Hematopoietic multipotent progenitor cell treated with erythropoietin and hydrocortisone succinate and interleukin-3 and kit ligand, for 15 days (in vitro differentiated cells): ENCODE measurements at places on chromosomes 5 and 9.

DNA sequence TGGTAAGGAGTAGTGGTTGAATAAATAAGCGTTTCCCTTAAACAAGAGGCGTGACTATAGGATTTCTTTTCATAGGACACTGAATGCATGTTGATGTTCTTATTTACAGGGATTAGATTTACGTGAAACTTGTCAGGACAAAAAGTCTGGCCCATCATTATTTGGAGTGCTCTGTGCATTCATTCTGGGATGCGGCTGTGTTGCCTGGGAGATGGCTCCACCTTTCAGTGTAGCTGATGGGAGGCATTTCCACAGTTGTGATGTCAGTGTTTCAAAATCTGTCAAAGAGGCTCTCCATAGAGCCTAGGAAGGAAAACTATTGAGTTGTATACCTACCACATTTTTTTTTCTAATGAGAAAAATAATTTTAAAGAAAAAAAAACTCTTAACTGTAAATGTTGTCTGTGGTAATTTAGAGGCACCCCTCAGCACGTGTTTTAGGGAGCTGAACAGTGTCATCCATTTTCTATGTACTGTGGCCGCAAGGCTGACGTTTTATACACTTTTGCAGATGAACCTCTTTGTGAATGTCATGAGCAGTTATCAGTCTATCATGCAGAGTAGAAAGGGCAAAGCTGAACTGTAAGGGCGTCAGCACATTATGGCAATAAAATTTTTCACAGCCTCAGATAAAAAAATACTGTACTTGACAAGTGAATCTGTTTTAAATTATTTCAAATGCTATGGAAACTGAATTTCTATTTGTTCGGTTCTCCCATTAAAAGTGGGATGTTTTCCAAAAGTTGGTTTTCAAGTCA, 202.7 kb downstream of the PBX3 start:
- no peak for DNase-seq

- no peak for DNase-seq
Observed at GRCh38 chr5:24385617-24386016, 259.2 kb downstream of the CDH10 start.

DNA sequence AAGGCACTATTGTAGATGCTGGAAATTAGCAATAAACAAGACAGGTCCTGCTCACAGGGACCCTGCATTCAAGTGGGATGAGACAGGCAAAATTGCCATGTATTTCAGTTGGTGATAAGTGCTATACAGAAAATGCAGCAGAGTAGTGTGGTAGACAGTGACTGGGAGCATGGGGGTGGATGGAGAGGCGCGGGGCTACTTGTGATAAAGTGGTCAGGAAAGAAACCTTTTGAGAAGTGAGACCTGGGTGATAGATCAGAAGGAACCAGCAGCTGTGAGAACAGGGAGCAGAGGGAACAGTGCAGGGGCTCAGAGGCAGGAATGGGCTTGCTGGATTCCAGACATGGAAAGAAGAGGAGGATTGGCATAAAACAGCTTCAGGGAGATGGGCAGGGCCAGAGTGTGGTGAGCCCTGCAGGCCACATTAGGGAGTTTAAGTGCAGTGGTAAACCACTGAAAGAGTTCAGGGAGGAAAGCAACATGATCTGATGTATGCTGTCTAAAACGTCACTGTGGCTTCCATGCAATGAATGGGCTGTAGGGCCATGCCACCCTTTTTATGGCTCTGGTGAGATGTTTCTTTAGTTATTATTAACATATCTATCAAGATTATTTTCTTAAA, 7.3 kb downstream of the CRHBP start:
- no peak for DNase-seq

DNA sequence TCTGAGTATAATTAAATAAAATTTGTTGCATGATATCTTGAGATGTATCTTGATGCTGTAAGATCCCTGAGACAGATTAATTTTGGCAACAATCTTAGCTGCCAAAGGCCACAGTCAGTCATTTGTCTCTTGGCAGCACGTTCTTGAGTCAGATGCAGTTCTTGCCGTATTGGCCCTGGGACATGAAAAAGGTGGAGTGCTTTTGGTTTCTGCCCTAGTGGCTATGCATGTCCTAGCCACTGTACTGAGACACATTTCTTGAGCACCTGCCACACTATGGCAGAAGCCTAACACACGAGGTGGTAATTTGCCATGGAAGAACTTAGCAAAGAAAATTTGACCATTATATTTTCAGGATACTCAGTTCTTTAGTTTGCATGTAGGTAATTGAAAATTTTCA, 45.0 kb upstream of the PHF2 start:
- no peak for DNase-seq

DNA sequence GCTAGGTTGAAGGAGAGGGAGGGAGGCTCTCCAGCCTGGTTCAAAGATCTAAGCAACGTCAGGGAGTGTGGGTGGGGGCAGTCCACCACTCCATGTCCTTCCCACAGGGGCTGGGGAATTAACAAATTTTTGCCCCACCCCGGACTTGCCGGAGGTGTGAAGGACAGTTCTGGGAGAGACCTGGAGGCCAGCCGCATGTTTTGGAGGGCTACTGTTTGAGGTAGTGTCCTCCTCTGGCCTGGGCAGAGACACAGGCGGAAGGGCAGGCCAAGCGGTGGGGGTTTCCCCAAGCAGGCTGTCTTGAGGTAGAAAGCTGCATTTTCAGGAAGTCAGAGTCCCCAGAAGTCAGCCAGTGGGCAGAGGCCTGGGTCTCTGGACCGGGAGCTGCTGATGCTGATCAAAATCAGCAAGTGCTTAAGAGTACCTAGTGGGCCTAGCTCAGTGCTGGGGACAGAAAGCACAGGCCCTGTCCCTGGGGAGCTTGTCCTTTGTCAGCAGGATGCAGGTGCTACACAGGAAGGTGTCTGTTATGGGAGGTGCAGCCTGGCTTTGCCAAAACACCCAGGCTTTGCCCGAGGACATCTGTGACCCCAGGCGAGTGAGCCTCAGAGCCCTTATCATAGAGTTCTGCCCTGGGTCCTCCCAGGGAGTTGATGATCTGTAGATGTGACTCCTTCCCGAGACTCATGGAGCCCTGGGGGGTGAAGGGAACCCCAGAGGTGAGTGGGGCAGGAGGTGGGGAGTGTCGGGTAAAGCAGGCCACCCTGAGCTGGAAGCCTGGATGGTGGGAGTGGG, 18.5 kb downstream of the JADE2 start:
- DNase-seq, result no peak

DNA sequence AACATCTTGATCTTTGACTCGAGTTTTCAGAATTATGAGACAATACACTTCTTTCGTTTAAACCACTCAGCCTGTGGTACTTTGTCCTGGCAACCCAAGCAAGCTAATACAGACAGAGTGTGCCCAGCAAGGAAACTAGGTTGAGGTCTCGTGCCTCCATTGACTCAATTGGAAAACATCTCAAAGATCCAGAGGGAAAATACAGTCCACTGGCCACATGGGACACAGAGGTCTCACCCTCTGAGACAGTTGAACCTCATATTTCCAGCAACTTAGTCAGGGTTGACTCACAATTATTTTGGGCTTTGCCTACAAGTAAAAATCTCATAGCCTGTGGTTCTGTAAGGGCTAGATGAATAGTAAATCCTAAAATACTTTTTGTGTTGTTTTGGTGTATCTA, 631.5 kb downstream of the MTRR start:
- no peak for DNase-seq

DNA sequence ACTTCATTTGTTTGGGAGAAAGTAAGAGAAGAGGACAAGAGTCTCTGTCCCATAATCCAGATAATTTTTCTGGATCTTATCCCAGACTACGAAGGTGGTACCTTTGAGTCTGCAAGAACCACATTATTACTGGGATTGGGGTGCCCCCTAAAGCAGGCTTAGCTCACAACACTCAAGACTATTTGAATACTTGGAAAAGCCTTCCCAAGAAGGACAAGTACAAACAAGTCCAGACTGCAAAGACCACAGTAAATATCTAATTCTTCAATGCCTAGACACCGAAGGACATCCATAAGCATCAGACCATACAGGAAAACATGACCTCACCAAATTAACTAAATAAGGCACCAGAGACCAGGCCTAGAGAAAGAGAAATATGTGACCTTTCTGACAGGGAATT, 40.2 kb upstream of the TMED7 start:
- DNase-seq, result no peak

- DNase-seq, result peak; percentile 47
Observed at GRCh38 chr5:179803651-179804554, 2.8 kb downstream of the MGAT4B start.

DNA sequence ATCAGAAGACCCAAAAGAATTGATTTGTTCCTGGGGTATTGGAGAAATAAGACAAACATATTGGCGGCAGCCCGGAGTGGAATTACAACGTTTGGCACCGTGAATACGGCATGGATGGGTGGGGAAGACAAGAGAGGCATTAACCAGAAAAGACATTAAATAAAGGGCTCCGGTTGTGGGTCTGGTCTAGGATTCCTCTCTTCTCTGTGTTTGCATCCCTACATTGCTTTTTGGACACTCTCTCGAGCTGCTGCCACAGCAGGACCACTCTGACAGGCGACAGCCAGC, 138.7 kb upstream of the PALM2AKAP2 start:
- no peak for DNase-seq

DNA sequence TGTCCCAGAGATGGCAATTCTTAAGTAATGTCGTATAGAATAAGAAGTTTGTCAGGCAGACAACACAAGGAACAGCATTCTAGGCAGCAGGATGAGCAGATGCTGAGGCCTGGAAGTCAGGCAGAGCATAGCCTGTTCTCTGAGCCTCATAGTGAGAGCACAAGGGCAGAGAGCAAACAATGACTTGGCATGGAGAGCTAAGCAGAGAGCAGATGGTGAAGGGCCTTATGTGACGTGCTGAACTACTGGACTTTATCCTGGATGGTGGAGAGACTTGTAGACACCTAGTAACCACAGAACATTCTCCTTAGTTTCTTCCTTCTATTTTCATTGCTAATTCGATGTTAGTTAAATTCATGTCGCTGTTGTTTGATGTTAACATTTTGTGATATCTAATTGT, 60.1 kb downstream of the KCTD16 start:
- DNase-seq, result no peak

- no peak for DNase-seq
Observed at GRCh38 chr5:51388488-51389287, 5.4 kb downstream of the ISL1 start.

- DNase-seq, result no peak
Observed at GRCh38 chr5:98556712-98557111, 216.8 kb upstream of the RGMB start.

GRCh38 chr5:110441035-110441434, 285.4 kb downstream of the TMEM232 start:
- no peak for DNase-seq

GRCh38 chr5:143521141-143521540, 117.7 kb upstream of the NR3C1 start:
- no peak for DNase-seq
